Stimulated activated CD8-positive, alpha-beta memory T cell treated with anti-CD3 and anti-CD28 coated beads, Interleukin-15, amount 100 ng/mL, for 24 hours (primary cell): ENCODE measurements at places on chromosomes 2 and 18.

DNA sequence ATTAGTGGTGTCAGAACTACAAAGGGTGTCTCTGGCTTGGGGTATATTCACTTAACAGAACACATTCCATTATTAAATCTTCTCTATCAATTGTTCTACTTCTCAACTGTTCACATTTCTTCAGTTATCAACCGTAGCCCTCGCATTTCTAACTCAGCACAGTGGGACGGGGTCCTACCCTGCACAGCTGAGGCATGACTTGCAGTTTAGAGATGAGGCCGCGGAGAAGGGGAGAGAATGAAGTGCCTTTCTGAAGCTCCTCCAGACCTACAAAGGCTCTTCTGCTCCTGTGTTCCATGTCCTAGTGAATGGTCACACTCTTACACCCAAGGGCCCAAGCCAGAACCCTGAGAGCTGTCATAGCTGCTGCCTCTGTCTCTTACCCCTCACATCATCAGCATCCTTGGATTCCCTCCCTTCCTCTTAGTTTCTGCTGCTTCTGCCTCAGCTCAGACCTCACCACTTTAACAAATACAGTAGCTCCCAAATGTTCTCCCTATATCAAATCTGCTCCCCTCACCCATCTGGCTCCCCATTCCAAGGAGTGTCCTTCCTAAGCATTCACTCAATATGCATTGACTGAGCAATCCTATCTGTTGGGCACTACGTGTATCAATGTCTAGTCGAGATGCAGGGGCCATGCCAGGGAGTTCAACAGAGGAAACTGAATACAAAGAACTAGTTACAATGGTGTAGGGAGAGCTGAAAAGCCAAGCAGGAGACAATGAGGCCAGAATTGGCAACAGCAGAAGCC, 34.3 kb upstream of the MRPL19 start:
- no peak for DNase-seq

DNA sequence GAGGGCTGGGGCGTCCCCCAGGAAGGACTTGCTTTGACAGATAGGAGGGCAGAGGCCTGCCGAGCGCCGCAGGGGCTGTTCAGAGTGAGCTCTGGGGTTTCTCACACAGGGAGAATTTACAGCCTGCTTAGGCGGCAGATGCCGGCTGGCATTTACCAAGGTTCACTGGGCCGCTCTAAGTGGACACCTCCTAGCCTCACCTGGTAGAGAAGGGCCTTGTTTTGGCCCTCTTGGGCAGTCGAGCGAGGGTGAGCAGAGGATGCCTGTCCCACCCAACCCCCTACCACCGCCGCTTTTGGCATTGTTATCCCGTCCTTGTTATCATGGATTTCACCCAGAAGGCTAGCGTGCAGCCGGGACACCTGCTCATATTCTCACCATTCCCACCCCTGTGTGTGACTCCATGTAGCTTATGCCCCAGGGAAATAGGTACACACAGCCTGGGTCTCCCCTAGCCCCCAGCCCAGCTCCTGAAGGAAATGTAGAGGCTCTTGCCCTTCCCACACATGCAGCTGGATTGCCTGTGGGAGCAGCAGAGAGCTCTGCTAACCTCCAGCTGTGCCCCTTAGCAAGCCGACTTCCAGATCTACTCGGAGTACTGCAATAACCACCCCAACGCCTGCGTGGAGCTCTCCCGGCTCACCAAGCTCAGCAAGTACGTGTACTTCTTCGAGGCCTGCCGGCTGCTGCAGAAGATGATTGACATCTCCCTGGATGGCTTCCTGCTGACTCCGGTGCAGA, 52.4 kb downstream of the FAM168B start:
- DNase-seq = no peak

DNA sequence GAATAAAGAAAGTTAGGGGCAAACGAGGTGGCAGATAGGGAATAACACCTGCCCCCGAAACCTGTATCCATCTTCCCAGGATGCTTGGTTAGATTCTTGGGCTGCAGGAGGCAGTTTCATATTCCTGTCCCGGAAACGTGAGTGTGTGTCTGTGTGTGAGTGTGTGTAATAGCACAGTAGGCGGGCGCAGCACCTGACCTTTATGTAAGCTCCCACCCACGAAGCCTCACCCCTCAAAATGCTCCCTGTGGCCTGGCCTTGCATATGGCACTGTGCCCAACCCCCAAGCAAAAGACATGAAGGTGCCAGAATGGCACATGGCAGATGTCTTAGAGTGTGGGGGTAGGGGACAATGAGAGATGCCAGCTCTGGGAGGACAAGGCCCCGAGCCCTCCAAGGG, 48.9 kb downstream of the EFR3B start:
- no peak for DNase-seq

GRCh38 chr2:48065096-48065495, 158.8 kb upstream of the FBXO11 start:
- DNase-seq = no peak

GRCh38 chr18:7301094-7301493, 70.2 kb downstream of the LRRC30 start:
- no peak for DNase-seq

- DNase-seq = no peak
Measured at GRCh38 chr2:55986001-55986400, 62.4 kb upstream of the EFEMP1 start.

DNA sequence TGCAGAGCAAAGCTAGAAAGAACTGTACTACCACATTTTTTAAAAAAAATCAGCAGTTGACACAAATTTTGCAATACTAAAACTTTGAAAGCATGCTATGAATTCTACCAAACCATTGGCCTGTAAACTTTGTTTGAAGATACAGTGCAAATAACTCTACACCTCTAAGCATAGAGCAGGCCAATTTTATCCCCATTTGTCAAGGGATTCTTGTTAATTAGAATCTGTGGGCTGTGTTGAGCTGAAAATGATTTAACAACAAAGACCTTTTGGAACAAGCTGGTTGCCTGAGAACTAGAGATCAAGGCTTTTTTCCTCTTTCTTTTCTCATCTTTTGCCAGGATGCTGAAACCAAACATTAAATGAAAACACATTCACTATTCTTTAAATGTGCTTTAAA, 886.0 kb upstream of the CDH2 start:
- DNase-seq = no peak

- no peak for DNase-seq
Measured at GRCh38 chr18:70290482-70291294, 1.8 kb downstream of the SOCS6 start.

GRCh38 chr18:36415625-36416024, 118.1 kb downstream of the FHOD3 start:
- no peak for DNase-seq

DNA sequence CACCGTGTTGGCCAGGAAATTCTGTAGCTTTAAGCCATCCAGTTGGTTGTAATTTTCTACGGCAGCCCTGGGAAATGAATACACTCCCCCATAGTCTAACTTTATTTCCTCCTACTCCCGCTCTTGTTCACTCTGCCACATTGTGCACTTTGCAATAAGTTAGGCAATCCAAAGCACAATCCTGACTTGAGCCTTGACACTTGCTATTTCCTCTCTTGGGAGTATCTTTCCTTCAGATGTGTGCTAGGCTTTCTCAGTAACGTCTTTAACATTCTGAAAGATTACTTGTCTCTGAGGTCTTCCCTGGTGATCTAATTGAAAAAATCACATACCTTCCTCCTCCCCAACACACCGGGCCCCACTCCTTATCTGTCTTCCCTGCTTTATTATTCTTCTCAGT, 65.9 kb upstream of the RAB27B start:
- DNase-seq = no peak

DNA sequence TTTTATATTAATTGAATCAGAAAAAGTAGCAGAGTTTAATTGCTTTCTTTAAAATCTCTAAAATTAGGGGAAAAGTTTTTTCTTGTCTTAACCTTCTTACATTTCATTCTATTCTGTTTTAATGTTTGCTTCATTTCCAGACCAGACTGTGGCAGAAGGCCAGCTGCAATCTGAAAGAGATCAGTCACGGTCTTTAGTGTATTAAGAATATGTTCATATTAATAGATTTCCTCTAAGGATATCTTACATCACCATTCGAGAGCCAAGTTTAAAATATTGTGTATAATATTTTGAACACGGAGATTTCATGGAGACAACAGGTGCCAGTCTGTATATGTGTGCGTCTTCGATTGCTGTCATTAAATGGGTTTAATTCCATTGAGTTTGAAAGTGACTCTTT, 230.9 kb upstream of the ZSWIM2 start:
- no peak for DNase-seq

- DNase-seq = no peak
Measured at GRCh38 chr18:56443166-56443907, 195.1 kb downstream of the TXNL1 start.

DNA sequence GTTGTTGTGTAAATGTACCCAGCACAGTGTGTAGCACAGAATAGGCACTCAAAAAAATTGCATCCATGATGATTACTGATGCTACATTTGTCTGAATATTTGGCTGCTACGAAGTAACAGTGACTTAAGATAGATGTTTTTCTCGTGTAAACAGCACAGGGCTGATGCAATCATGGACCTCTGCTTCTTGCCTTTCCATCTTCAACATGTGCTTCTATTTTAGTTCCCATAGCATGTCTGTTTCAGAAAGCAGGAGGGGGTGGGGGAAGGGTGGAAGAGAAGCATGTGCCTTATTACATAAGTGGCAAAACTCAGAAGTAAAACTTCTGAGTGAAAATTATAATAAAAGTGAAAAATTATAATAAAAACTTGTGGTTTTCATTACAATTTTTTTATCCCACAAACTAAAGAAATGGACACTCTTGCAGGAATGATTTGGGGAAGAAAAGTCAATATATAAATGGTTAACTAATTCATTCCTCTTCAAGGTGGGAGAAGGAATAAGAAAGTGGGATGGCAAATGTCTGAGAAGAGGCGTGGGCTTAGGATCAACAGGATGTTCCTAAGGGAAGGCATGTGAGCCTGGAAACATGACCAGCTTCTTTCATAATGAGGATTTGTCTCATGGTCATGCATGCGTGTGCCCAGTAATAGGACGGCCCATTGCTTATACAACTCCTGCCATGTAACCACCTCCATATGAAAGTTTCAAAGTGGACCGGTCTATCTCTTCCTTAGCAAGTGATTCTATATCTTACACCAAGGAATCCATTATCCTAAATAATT, 27.2 kb downstream of the CCBE1 start:
- DNase-seq = no peak

DNA sequence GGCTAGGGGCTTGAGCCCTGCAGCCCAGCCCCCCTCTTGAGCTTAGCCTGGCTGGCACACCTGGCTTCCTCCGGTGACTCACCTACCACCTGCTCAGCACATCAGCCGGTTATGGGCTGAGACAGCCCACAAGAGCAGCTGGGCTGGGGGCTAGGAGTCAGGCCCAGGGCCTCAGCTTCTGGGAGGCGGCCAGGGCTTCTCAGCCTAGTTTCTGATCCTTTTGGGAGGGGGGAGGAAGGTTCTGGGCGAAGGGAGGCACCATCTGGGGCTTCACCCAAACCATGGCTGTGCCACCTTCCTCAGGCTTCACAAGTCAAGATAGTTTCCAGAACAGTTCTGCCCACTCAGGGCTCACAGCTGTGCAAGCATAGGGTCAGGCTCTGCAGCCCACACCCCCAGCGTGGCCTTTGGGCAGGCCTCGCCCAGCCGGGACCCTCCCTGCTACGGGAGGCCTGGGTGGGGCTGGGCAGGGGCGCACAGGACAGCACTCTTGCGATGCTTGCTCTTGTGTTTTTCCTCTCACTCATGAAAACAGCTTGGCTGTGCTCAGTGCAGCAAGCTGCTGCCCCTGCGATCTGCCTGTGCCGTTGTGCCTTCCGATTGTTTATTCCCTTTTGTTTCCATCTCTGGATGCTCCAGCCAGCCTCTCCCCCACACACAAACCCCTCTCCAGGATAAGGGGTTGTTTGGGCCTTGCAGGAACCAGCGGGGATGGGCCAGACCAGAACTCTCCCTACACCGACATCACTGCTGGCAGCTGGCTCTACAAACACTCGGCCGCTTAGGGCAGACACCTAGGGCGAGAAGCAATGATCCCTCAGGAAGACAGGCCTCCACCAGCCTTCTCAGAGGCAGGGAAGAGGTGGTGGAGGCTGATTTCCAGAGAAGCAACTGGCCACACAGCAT, 26.1 kb upstream of the SEMA4C start:
- DNase-seq = no peak

GRCh38 chr2:37405781-37406180, 61.4 kb downstream of the QPCT start:
- no peak for DNase-seq

DNA sequence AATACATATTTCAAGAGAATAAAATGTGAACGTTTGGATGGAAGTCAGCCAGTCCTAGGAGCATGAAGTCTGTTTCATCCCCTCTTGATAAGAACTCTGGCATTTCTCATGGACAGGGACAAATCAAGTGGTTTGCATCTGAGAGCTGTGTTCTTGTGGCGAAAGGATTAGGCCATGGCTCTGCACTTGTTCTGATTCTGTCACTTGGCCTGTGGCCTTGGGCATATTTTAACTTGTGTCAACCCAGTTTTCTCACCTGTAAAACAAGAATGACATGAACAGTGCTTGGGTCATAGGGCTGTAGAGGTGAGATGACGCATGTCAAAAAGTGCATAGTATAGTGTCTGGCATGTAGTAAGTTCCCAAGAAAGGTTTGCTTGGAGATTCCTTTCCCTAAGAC, 125.8 kb downstream of the MGAT5 start:
- DNase-seq = no peak

DNA sequence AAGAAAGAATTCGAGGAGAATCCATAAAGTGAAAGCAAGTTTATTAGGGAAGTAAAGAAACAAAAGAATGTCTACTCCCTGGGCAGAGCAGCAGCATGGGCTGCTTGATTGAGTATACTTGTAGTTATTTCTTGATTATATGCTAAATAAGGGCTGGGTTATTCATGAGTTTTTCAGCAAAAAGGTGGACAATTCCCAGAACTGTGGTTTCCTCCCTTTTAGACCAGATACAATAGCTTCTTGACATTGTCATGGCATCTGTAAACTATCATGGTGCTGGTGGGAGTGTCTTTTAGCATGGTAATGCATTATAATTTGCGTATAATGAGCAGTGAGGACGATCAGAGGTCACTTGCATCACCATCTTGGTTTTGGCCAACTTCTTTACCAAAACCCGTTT, 25.6 kb upstream of the TBC1D8 start:
- no peak for DNase-seq

GRCh38 chr2:187525163-187525900, 28.9 kb downstream of the TFPI start:
- no peak for DNase-seq

DNA sequence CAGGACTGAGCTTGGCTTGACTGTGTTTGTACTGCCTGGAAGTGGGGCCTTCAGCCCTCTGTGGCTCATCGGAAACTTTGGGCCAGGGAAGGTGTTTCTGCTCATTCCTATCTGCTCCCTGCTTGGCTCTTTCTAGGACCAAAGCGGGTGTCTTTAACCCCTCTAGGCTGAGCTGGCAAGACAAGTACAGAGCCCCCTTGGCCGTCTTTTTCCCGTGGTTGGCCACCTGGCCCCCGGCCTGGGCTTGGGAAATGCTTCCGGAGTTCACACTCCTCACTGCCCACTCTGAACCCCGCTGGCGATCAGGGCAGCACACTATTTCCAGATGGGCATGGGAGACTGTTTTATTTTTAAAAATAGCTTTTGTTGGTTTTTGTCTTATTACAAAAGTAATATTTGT, 243.0 kb downstream of the DYSF start:
- DNase-seq = no peak
